ENCODE measurements at places on chromosomes 2 and 18.

DNA sequence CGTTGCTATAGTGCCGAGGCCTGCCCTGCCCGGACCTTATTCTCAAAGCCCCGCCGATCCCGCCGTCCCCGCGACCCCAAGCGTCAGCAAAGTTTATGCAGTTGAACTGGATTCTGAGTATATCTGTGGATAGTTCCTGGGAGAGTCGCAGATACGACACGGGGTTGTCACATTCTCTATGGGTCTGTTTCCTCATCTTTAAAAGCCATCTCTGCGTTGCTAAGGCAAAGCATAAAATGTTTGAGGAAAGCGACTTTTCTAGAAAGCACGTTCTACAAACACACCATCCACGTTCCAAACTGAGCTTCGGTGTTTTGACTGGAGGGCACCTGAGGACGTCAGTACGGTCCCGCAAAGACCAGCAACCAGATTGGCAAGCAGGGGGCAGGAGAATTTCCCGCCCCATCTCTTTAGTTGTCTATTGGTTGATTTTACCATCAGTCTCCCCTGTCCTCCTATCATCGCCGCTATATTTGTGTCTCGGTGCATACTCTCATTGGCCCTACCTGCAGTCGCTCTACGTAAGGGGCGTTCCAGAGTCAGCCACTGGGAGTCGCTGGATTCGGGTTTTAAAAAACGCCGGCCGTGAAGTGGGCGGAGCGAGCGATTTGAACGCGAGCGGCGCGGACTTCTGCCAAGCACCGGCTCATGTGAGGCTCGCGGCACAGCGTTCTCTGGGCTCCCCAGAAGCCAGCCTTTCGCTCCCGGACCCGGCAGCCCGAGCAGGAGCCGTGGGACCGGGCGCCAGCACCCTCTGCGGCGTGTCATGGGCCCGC lies at the start of gene CENPA:
Gene CENPA, plus strand, starts transcription at position 626 of the 776 bp plus-strand sequence. Its CDS starts 141 bp downstream, at position 767.
- DNase-seq, result peak; percentile 100

DNA sequence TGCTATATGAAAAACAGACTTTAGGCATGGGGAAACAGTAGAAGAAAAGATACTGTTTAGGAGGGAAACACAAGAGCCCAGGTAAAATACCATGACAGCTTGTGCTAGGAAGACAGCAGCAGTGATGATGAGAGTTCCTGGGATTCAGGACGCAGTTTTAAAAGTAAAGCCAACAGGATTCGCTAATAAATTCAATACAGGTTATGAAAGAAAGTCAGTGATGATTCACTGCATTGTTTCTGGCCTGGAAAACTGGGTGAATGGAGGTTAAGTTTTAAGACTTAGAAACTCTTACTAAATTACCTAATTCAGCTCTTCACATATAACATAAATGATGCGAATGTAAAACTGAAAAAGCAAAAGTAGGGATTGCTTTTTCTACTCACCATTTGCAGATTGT lies 27.9 kb upstream of the RNU4ATAC start:
- no peak for DNase-seq

DNA sequence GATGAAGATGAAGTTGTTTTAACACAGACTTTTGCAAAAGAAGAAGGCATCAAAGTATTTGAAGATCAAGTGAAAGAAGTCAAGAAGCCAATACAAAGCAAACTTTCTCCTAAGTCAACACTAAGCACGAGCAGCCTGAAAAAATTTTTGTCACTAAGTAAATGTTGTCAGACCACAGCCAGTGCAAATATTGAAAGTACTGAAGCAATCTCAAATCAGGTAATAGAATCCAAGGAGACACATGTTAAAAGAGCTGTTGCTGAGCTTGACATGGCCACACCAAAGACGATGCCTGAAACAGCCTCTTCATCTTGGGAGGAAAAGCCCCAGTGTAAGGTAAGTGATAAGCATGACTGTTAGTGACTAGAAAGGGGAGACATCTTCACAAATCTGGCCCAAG lies 75.1 kb downstream of the FSIP2 start:
- DNase-seq, result no peak

DNA sequence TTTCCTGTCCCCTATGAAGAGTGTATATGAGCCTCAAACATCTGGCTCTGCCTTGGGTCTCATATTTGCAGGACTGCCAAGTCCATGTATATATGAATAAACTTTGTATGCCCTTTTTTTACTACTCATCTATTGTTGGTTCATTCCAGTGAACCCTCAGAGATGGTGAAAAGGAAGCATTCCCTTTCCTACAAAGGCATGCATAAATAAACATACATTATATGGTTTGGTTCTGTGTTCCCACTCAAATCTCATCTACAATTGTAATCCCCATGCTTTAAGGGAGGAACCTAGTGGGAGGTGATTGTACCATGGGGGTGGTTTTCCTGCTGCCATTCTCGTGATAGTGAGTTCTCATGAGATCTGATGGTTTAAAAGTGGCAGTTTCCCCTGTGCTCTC lies 534.2 kb downstream of the SPAG16 start:
- no peak for DNase-seq

GRCh38 chr2:74708296-74708695 lies 54.2 kb downstream of the SEMA4F start:
- DNase-seq, result no peak

DNA sequence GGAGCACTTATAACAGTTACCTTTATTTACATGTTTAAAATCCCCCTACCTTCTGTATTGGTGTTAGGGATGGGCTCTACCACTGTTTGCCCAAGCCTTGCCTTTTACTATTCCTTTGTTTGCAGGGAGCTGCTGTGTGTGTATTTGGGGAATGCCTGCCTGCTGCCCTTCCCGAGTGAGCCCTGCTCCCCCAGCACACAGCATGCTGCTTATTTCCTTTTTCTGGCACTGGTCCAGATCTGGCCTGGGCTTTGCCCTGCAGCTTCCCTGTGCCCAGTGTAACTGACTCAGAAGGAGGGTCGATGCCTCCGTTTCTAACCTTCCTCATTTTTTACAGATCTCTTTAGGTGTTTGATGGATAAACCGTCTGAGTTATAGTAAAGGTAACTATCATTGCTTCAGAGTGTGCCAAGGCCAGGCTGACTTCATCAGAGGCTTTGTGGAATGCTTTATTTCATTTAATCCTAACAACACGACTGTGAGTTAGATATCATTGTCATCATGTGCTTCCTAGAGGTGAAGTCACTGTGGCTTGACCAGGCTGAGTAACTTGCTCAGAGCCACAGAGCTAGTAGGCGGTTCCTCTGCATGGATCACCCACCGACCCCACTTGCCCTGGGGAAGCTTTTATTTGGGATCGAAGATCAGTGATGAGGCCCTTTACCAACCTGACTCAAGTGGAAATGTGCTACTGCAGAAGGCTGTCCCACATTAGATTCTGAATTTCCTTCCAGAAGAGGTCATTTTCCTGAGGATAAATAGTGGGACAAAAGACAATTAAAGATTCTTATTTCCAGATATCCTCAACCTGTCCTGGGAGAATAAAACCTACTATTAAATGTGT lies 238.8 kb downstream of the ZNF407 start:
- DNase-seq, result peak; percentile 43

Data from LHCN-M2 (cell line).